Cortex of kidney (tissue), 1 donor: ENCODE measurements at places on chromosomes 5 and 9.

- no peak for DNase-seq
Observed at GRCh38 chr9:113573959-113574352, 110.4 kb downstream of the RGS3 start.

- DNase-seq: no peak
Observed at GRCh38 chr5:113375480-113376060, 59.2 kb downstream of the TSSK1B start.

DNA sequence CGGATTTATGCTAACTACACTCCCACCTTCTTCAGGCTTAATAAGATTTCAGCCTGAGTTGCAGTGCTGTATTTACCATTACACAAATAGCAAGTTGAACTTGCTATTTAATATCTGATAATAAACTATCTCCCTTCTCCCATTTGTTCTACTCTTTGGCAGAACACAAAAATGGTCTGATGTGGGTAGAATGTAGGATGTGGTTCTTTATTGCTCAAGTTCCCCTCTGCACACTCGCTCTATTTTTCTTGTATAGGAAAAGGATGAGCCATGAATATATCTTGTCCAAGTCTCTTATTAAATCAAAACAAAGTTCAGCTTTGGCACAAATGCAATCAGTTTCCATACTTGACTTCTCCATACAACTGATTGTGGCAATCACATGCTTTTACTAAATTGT lies 37.2 kb upstream of the KIF2A start:
- no peak for DNase-seq

- DNase-seq: no peak
Observed at GRCh38 chr5:157735991-157736390, 4.8 kb downstream of the THG1L start.

GRCh38 chr5:39713250-39713916 lies 288.6 kb upstream of the DAB2 start:
- DNase-seq: no peak

DNA sequence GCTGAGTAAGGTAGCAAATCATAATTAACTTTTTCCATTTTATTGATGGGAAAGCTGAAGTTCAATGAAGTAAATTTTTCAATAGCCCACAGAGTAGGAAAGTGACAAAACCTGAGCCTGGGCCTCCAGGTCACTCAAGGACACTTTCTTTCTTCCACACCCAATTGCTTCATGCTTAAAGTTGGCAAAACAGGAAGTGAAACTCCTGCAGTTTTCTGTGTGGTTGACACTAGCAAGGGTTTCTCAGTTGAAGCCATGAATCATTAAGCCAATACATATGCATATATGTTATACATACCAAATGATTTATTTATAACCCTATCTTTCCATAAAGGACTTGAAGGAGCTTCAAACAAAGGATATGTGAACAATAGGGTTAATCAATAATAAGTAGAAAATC lies 13.9 kb downstream of the TLR4 start:
- no peak for DNase-seq

DNA sequence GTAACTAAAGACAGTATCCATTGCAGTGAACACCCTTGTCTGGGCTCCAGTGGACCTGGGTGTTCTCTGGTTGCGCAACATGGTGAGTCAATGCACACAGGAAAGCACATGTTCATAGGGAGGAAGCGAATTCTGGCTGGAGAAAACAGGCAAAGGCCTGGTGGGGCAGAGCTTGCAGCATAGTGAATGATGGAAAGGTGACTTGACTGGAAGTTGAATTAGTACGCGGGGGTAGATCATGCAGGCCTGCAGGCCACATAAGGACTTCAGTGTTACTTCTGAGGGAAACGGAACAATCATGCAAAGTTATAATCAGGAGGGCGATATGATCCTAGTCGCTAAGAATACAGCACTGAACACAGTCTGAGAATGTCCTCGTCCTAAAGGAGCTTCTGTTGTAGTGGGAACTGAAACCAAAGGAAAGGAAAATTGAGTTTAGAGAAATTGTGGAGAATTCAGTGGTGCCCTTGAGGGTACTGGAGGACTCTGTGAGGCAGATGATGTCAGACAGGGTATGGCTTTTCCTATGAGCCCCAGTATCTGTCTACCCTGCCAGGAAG lies 71.9 kb upstream of the RANBP3L start:
- DNase-seq: no peak

- no peak for DNase-seq
Observed at GRCh38 chr9:122086873-122087272, 6.2 kb downstream of the TTLL11 start.

- DNase-seq: no peak
Observed at GRCh38 chr5:101995585-101995984, 300.5 kb downstream of the SLCO4C1 start.

- DNase-seq: no peak
Observed at GRCh38 chr5:14191325-14191724, 48.2 kb downstream of the TRIO start.

GRCh38 chr5:102536323-102536928 lies 37.6 kb upstream of the SLCO6A1 start:
- DNase-seq: no peak

DNA sequence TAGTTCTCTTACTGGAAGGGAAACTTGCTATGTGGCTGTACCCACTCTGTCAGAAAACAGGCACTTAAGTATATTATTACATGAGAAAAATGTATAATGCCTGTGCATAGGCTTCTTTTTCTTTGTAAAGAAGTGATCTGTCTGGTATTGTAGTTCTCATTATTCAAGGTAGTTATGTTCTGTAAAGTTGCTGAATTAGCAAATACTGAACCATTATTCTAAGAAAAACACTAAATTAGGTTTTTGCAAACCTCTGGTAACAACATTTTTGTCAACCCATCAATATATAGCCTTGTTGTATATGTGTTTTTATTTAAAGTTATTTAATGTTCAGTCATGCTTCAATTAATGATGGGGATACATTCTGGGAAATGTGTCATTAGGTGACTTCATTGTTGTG lies 8.8 kb downstream of the RAD17 start:
- DNase-seq: no peak

GRCh38 chr5:122458278-122458872 lies 146.3 kb downstream of the SNCAIP start:
- no peak for DNase-seq

DNA sequence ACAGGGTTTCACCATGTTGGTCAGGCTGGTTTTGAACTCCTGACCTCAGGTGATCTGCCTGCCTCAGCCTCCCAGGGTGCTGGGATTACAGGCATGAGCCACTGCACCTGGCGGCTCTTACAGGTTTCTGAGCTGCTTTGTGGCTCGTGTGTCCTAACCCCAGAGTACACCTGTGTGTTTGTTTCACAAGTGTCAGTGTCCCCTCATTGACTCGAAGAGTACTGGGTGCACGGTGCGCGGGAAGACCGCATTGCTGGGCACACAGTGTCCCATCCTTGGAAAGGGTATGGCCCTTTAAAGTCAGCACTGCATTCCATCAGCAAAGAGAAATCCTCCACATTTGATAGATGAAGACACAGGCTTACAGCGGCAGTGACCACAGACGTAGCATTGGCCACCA lies 23.8 kb downstream of the NDST1 start:
- DNase-seq: no peak

- DNase-seq: no peak
Observed at GRCh38 chr5:73605223-73606087, 20.5 kb upstream of the ARHGEF28 start.

GRCh38 chr9:138077126-138077525 lies 199.5 kb downstream of the CACNA1B start:
- no peak for DNase-seq

DNA sequence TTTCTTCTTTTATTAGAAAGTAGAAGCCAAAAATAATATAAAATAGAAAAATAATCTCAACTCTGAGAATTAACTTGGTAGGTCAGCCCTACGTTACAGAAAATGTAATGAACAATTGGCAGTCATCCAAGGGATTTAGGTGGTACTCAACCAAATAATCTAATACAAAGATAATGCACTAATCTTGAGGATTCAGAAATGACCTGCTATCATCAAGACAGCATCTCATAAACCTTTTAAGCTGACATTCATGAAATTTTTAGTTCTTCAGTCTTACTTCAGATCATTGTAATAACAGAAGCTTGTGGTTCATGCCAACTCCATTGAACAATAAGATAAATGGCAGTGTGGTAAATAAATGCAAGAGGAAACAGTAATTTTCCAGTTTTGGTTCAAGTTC lies 1058.0 kb downstream of the MAT2B start:
- DNase-seq: no peak

- no peak for DNase-seq
Observed at GRCh38 chr9:69178583-69179011, 4.5 kb downstream of the TJP2 start.

GRCh38 chr9:133978899-133979272 lies 13.2 kb downstream of the VAV2 start:
- DNase-seq: no peak

DNA sequence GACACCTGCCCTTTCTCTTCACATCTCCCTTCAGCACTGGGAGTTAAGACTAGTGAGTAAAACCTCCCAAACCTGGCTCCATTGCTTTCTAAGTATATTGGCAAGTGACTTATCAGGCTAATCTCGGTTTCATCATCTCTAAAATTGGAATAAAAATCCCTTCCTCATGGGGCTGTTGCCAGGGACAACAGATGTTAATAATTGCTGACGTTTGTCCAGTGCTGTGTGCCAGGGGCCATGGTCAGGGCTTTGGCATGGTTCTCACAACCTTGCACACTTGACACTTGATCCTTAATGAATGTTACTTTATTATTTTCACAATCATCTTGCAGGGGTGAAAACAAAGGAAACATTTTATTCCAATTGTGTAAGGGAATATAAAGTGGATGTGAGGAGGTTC lies 1262.0 kb upstream of the WWC1 start:
- DNase-seq: no peak

- no peak for DNase-seq
Observed at GRCh38 chr5:146521403-146522106, 5.6 kb upstream of the GPR151 start.

- no peak for DNase-seq
Observed at GRCh38 chr9:19208653-19209052, 21.8 kb upstream of the DENND4C start.

- DNase-seq: no peak
Observed at GRCh38 chr9:124505006-124505900, 1.9 kb downstream of the NR5A1 start.

DNA sequence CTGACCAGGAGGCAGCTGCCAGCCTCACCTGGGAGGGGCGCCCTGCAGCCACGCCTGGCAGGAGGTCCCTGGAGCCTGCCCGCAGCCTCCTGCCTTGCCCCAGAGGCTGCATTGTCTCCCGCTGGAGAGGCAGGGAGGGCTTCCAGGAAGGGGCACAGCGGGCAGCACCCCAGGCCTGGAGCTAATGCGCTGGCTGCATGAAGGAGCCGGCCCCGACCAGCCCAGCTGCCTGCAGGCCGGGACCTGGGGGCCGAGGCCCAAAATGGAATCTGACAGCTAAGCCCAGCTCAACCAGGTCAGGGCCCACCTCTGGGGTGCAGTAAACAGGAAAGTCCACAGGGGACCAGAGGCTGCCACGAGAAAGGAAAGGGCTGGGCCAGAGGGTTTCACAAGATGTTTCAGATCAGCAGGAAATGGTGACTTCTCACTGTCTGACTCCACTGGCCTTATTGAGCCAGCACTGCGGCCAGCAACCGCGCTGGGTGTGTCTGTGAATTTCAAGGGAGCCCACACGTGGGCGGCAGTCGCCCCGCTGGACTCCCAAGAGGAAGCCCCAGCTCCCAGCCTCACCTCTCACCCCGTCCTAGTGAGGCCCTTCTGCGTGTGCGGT lies 18.6 kb upstream of the NOTCH1 start:
- DNase-seq: no peak

GRCh38 chr5:18048449-18048848 lies 414.2 kb downstream of the TAF11L14 start:
- no peak for DNase-seq

DNA sequence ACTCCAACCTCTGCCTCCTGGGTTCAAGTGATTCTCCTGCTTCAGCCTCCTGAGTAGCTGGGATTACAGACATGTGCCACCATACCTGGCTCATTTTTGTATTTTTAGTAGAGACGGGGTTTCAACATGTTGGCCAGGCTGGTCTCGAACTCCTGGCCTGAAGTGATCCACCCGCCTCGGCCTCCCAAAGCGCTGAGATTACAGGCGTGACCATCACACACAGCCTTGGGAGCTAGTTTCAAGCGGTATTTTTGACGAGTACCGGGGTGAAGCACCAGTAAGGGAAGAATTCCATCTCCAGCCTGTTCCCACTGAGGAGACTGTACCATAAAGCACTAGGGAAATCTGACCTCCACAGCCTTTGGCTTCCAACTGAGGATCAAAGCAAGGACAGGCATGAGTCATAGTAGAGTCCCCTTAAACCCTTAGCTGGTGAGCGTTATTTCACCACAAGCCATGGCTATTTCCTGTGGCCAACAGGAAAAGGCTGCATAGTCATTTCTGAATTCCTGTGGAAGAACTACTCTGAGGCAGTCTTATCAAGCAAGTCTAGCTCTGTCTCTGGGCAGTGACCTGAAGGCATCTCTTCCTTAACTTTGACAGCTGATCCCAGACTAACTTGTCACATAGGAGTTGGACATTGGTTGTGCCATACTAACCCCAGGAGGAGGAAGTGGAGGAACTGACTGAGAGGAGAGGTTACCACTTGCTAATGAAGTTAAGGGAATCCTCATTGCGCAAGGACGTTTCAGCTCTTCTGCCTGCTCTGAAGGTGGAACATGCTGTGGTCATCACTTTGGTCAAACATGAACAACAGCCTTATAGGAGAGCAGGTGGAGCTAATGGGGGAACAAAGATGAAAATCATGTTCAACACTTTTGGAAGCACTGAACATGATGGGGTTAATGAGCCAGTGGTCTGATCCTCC lies 85.8 kb upstream of the DMRT1 start:
- DNase-seq: no peak

DNA sequence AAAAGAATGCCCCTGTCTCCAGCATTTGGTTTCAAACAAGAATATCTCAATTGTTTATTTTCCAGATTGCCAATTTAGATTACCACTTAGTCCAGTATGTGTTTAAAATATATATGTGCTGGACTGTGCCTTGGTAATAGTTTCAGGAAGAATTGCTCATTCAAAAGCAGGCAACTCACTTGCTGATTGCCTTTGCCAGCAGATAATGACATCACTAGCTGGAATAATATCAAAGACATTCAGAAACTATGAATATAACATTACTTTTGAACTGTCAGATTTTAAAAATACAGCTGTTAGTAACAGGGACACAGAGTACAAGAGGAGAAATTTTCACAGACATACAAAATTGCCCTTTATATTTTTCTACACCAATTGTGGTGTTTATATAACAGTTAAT lies 96.0 kb upstream of the ITGA2 start:
- no peak for DNase-seq

DNA sequence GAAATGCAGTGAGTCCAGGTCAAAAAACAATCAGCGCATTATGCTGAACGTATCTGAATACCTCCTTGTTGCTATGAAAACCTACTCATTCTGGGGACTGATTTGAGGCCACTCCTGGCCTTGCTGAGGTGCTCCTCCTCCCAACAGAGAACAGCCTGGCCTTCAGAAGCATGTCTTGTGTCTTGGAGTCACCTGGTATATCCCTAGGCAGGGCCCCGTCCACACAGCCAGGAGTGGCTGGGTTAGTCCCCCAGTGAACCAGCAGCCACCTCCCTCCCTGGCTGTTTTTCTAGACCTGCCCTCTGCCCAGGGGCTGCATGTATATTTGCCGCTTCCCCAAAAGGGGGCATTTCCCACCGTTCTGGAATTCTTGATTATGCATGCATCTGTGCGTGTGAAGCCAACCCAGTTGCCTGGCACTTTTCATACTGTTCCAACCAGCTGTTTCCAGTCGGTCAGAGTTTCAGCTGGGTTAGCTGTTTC lies 99.2 kb upstream of the SPATA31C2 start:
- DNase-seq: no peak
